D341Med (cell line): ENCODE measurements at places on chromosomes 7 and 10.

DNA sequence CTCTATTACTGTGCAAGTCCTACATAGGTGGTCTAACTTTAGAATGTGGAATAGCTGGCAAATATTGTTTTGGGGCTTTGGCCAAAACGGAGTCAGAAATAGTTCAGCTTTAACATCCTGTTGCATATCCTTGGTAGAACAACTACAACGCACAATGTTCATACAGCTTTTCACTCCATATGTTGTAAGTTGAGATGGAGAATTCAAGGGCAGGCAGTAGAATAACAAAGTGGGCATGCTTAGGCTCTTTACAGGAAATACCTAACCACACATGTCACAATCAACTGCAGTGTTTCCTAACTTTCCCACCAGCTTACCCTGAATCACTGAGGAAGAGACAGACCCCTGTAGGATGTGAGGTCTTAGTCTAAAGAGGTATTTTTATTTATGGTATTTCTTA is 122.3 kb downstream of the PPP1R3A start:
- DNase-seq = no peak

DNA sequence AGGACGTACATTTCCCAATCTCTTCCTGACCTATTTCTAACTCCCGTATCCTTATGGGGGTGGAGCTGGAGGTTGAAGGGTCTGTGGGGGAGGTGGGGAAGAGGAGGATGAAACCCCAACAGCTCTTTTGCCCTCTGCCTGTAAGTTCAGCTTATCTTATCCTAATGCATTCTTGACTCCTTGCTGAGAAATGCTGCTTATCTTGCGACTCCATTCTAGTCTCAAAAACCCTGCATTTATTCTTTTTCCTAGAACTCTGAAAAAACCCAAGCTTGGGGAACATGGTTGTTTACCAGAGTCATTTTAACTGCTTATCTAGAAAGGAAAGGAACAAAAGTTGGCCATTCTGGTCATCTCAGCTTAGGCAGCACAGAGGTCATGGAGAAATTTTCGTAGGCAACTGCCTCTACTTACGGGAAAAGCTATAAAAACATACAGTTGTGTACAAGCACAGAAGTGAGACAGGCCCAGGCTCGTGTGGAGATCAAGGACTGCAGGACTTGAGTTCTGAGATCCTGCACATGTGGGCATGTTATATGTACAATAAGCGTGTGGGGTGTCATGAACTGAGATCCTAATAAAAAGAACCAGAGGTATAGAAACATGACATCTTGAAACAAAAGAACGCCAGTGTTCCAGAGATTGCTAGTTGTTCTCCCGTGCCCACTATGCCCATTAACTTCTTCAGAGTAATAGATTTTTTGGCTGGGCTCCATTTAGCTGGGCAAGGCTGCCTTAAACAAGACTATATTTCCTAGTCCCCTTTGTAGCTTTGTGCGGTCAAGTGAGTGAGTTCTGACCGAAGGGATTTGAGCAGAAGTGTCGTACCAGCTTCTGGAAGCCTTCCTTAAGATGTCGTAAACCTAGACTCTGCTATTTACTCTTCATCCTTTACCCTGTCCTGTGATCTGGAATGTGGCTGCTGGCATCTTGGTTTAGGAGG is 9.6 kb downstream of the INMT start:
- no peak for DNase-seq

DNA sequence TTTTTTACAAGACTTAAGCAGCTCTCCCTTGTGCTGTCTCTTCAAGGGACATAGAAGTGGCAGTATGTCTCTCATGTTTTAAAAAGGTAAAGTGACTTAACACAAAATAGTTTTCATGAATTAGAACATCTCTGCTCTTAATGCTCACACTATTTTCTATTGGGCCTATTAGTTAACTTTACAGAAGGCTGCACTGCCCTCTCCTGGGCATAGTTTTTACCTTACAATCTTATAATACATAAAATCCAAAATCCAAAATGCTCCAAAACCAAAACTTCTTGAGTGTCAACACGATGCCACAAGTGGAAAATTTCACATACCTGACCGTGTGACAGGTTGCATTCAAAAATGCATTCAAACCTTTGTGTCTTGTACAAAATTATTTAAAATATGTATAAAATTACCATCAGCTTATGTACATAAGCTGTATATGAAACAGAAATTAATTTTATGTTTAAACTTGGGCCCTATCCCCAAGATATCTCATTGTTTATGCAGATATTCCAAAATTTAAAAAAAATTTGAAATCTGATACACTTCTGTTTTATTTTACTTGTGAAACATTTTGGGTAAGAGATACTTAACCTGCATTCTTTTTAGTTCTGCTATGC is 25.8 kb downstream of the TES start:
- no peak for DNase-seq

GRCh38 chr7:128194533-128195282 is 46.4 kb upstream of the LEP start:
- DNase-seq = no peak
